ENCODE measurements at places on chromosomes 3 and 15. TPM values are rescaled to one million over a fixed set of nuclear protein-coding genes. Genes with fewer than 3 reads are reported as not detected.

Gene ZDHHC19
- total RNA-seq, result not detected

Gene ZNF717
- 21.3 TPM for total RNA-seq

Gene NCK1
- 54.3 TPM for total RNA-seq

Gene KLHL40
- total RNA-seq, result 159 TPM

Gene RAB43
- 10.4 TPM for total RNA-seq

Gene EXD1
- not detected for total RNA-seq

Gene SRGAP3
- total RNA-seq, result 19.7 TPM

Gene CFAP92
- total RNA-seq, result 0.10 TPM

Gene SERINC4
- 0.10 TPM for total RNA-seq

Gene PP2D1
- not detected for total RNA-seq

Gene SLC12A1
- total RNA-seq, result not detected

Gene MKRN2OS
- not detected for total RNA-seq

Gene CLDN18
- 0.62 TPM for total RNA-seq

Gene RCN2
- 86.8 TPM for total RNA-seq

Gene ZNF620
- 3.0 TPM for total RNA-seq

Gene PEX5L
- total RNA-seq, result 0.21 TPM

Gene PLSCR2
- total RNA-seq, result not detected

Gene SNX22
- 1.7 TPM for total RNA-seq

Gene CTXND1
- 1.2 TPM for total RNA-seq

Gene GRAMD1C
- 7.3 TPM for total RNA-seq

Gene ADAM10
- total RNA-seq, result 106 TPM

Gene C3orf38
- total RNA-seq, result 29.3 TPM

Gene ARPP19
- 136 TPM for total RNA-seq

Gene HRG
- total RNA-seq, result not detected

Gene RPL15
- total RNA-seq, result 3,552 TPM

Gene PLSCR5
- not detected for total RNA-seq

Gene ISLR2
- total RNA-seq, result 8.4 TPM

Gene ITIH1
- total RNA-seq, result not detected

Gene AP3B2
- total RNA-seq, result 1.3 TPM

Gene SUCNR1
- 0.10 TPM for total RNA-seq

Gene RTP4
- total RNA-seq, result not detected

Gene SNTN
- total RNA-seq, result not detected

Gene NR1I2
- total RNA-seq, result not detected

Gene TMEM158
- 2.4 TPM for total RNA-seq

Gene GATA2
- total RNA-seq, result 6.3 TPM

Gene PRRT3
- 1.4 TPM for total RNA-seq

Gene UACA
- total RNA-seq, result 139 TPM

Gene BOC
- 95.9 TPM for total RNA-seq

Gene GRIP2
- 14.1 TPM for total RNA-seq

Gene CHRFAM7A
- total RNA-seq, result 0.92 TPM

Gene DAZL
- not detected for total RNA-seq

Gene CXCR6
- total RNA-seq, result 0.41 TPM

Gene ALS2CL
- 39.8 TPM for total RNA-seq

Gene SMCO1
- 19.6 TPM for total RNA-seq

Gene RPP14
- 29.1 TPM for total RNA-seq

Gene RAB5A
- 68.5 TPM for total RNA-seq

Gene DPPA2
- not detected for total RNA-seq
